Osteoblast (primary cell): ENCODE measurements at places on chromosomes 4 and X. TPM values are rescaled to one million over a fixed set of nuclear protein-coding genes. Genes with fewer than 3 reads are reported as not detected.

Gene TCEAL2
- not detected in 2 replicates for total RNA-seq

Gene C4orf54
- total RNA-seq, result under 0.01 TPM in 1 of 2 replicates, not detected in the other

DNA sequence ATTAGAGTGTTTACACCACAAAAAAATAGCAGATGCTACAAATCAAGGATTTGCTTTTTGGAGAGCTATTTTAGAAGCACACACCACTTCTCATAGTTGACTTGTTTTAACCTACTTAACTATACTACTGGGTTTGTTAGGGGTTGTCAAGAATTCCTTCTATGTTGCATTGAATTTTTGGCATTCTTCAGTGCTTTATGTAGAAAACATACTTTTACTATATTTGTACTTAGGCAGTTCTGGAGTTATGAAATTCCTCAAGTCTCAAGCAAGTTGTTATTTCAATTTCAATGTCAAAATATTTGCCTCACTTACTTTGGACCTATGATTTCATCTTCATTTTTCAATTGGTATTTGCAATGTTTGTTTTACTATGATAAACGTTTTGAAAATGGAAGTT is 449.6 kb downstream of the GLUD2 start:
- H3K4me3 ChIP-seq, result no peak overlapping the region
- no peaks in the 10 kb centered on the region for H3K27me3 ChIP-seq
- no peak overlapping the region for H3K27ac ChIP-seq
- DNase-seq, result no peak
- H3K36me3 ChIP-seq, result no peaks in the 10 kb centered on the region
- H3K4me1 ChIP-seq, result no peaks in the 10 kb centered on the region

DNA sequence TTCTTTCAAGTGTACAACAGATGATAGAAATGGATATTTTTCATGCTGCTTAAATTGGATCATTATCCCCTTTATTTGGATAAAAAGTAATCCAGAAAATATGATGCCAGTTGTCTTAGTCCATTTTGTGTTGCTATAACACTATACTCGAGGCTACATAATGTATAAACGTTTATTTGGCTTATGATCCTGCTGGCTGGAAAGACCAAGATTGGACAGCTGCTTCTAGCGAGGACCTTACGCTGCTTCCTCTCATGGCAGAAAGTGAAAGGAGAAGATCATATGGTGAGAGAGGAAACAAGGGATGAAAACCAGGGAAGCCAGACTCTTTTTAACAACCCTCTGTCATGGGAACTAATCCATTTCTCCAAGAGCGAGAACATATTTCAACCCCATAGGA is 102.7 kb downstream of the TRAM1L1 start:
- no peak for DNase-seq
- no peaks in the 10 kb centered on the region for H3K4me1 ChIP-seq
- H3K36me3 ChIP-seq, result no peaks in the 10 kb centered on the region
- no peaks in the 10 kb centered on the region for H3K27me3 ChIP-seq
- H3K27ac ChIP-seq, result no peak overlapping the region
- no peak overlapping the region for H3K4me3 ChIP-seq

Gene P2RY4
- under 0.01 and 0.29 TPM in 2 replicates for total RNA-seq

Gene ANTXR2
- 86.9 and 97.4 TPM in 2 replicates for total RNA-seq
